Effector memory CD4-positive, alpha-beta T cell (primary cell): ENCODE measurements at places on chromosomes 3 and 15.

DNA sequence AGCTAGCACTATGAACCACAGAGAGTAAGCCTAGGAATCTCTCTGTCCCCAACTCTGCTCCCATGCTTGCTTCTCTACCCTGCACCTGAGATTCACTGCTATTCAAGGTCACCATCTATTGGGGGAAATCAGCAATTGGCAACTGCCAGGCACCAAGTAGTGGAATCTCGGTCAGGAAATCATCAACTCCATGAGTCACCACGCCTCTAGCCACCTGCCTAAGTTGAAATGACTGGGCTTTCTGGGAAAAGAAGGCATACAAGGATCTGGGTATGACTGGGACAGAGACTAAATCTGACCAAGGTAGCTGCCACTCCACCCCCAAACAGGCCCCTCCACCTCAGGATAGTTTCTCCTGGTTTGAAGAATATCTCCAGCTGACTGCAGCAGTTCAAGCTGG is 464.1 kb upstream of the CBLB start:
- no peaks in the 10 kb centered on the region for H3K36me3 ChIP-seq
- no peak for DNase-seq
- H3K27me3 ChIP-seq = no peaks in the 10 kb centered on the region
- H3K4me1 ChIP-seq = peaks cover 3% of the 10 kb centered on the region
- no peak overlapping the region for H3K27ac ChIP-seq
- no peak overlapping the region for H3K4me3 ChIP-seq

GRCh38 chr3:57275393-57275792 is 17.1 kb downstream of the ASB14 start:
- no peaks in the 10 kb centered on the region for H3K27me3 ChIP-seq
- H3K36me3 ChIP-seq = peaks cover 14% of the 10 kb centered on the region
- no peak for DNase-seq

DNA sequence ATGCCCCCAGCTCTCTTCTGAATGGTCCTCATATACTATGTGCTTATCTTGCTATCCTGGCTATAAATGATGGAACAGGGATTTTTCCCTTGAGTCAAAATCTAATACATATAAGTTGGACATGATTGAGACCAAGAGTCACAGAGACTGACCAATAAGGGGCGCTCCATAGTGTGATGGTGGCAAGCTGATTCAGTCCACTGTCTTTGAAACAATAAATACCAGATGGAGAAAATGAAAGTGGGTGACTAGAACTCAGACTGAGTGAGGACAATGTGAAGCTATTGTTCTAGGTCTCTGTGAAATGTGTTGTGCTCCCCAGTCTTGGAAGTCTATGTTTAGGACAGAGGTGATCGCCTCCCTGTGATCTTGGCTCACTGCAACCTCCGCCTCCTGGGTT is 10.6 kb upstream of the FSTL1 start:
- no peak overlapping the region for H3K27ac ChIP-seq
- no peak for DNase-seq
- no peaks in the 10 kb centered on the region for H3K4me1 ChIP-seq
- H3K36me3 ChIP-seq = no peaks in the 10 kb centered on the region
- no peaks in the 10 kb centered on the region for H3K27me3 ChIP-seq

DNA sequence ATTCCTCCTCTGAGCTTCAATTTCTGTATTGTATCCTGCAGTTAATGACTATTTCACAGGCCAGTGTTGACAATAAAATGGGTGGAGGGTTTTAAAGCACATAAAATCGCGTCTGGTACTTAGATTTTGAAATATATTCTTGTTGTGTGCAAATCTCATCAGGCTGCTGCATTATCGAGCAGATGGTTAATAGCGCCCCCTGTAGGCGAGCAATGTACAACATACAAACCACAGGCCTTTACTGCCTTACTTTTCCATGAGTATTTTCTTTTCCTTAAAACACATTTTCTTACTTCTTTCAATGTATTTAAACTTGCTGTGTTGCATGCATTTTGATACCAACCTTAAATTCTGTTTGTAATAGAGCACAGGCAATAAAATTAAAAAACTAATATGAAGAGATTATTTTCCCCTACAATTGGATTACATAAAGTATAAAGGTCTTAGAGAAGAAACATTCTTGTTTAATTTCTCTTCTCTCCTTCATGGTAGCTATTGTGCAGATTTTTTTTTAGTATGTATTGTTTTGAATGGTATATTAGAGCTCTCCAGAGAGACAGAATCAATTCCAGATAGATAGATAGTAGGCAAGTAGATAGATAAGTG is 608.4 kb downstream of the CADM2 start:
- H3K4me1 ChIP-seq = no peaks in the 10 kb centered on the region
- no peak overlapping the region for H3K27ac ChIP-seq
- no peaks in the 10 kb centered on the region for H3K27me3 ChIP-seq
- no peaks in the 10 kb centered on the region for H3K36me3 ChIP-seq
- no peak for DNase-seq
- H3K4me3 ChIP-seq = no peak overlapping the region

DNA sequence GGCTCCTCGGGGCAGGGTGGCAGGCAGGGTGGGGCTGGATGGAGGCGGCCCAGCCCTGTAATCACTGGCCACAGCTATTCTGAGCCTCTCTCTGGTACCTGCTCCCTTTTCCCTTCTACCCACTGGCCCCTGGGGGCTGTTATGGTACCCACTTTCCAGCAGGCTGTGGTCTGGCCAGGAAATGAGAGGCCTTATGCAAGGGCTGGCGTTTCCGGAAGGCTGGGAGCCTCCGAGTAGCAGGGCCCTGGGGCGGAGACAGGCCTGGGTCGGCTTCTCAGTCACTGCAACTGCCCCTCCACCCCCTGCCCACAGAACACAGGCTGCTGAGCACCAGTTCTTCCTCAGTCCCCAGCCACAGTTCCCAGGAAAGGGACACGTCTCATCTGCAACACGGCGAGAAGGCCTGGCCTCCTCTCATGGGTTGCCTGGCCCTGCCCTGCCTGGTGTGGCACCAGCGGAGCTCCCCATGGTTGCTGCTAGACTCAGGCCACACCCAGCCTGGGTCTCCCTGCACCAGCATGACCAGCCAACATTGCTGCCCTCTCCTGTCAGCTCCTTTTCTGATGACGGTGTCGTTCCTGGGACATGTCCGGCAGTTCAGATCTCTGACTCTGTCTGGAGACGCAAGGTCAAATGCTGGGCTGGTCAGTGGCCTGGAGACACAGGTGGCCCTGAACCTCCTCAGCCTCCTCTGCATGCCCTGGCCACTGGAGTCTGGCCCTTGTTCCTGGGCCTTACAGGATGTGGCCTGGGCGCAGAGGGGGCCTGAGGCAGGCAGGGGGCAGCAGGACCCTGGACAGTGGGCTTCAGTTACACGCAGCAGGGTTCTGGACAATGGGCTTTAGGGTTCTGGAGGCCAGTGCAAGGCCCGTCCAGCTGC is 6.5 kb downstream of the CHST13 start:
- H3K27me3 ChIP-seq = no peaks in the 10 kb centered on the region
- H3K4me3 ChIP-seq = no peak overlapping the region
- no peak overlapping the region for H3K27ac ChIP-seq
- no peaks in the 10 kb centered on the region for H3K36me3 ChIP-seq
- H3K4me1 ChIP-seq = no peaks in the 10 kb centered on the region

DNA sequence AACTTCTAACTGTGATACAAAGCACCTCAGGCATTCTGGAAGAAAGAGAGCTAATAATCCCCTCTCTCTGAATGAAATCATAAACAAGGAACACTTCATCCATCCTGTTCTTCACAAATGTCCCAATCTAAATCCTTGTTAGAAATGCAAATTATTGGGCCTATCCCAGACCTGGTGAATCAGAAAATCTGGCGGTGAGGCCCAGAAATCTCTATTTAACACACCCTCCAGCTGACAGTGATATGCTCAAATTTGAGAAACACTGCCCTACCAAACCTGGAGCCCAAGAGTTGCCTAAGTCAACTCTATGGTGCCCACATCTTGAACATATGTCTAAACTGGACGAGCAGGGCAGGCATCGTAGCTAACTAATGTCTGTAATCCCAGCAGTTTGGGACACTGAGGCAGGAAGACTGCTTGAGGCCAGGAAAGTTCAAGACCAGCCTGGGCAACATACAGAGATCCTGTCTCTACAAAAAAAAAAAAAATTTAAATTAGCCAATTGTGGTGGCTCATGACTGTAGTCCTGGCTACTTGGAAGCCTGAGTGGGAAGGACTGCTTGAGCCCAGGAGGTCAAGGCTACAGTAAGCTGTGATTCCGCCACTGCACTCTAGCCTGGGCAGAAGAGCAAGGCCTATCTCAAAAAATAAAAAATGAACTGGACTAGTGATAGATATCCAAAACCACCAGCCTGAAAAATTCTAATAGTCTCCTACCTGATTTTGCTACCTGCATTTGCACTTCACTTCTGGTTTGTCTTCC is 23.1 kb downstream of the SCAP start:
- H3K36me3 ChIP-seq = no peaks in the 10 kb centered on the region
- no peaks in the 10 kb centered on the region for H3K27me3 ChIP-seq
- H3K4me3 ChIP-seq = no peak overlapping the region
- DNase-seq = no peak
- H3K4me1 ChIP-seq = no peaks in the 10 kb centered on the region

GRCh38 chr15:79812541-79812940 is 84.3 kb downstream of the MTHFS start:
- no peaks in the 10 kb centered on the region for H3K4me1 ChIP-seq
- H3K27me3 ChIP-seq = peaks cover 4% of the 10 kb centered on the region
- H3K27ac ChIP-seq = no peak overlapping the region
- H3K36me3 ChIP-seq = no peaks in the 10 kb centered on the region
- no peak overlapping the region for H3K4me3 ChIP-seq

DNA sequence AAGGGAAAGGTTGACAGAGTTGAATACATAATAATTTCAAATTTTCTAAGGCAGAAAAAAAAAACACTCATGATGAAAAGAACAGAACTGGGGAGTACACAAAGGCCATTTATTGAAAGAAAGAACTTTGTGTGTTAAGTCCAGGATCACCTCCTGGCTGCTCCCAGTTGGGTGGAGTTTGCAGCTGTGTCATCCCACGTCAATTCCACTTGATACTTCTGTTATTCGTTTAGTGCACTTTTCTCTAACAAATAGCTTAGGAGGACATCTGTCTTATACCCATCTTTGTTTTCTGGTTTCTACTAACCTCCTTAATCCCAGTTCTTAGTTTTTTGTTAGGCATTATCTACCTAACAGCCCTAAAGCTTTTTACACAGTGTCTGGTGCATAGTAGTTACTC is 44.7 kb downstream of the SGO1 start:
- H3K27ac ChIP-seq = no peak overlapping the region
- peaks cover 43% of the 10 kb centered on the region for H3K36me3 ChIP-seq
- H3K4me3 ChIP-seq = no peak overlapping the region
- no peak for DNase-seq

GRCh38 chr15:38252481-38253350 is at the start of gene SPRED1:
SPRED1 (plus strand) TSS chr15:38252836; CDS start chr15:38253186, 350 bp downstream.
- no peak for DNase-seq
- H3K36me3 ChIP-seq = no peaks in the 10 kb centered on the region
- H3K4me3 ChIP-seq = peak within 1 kb of the TSS; percentile 75
- H3K4me1 ChIP-seq = peaks cover 5% of the 10 kb centered on the region

DNA sequence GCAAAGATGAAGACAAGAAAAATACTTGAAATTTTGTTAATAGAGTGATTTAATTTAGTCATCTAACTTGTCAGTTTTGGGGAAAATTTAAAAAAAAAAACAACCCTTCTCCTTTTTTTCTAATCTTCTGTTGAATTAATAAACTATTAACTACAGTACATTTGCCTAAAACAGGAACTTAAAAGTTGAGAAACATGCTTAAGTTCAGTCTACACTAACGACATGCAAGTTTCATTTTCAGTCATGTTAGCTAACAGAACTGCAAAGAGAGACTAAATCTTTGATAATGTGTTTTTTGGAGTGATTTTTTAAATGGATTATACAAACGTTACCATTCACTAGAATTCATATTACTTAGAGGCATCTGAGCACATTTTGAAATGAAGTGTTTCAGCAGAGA is 71.9 kb upstream of the MBNL1 start:
- H3K36me3 ChIP-seq = no peaks in the 10 kb centered on the region
- H3K4me1 ChIP-seq = peaks cover 43% of the 10 kb centered on the region
- no peaks in the 10 kb centered on the region for H3K27me3 ChIP-seq
- no peak for DNase-seq

DNA sequence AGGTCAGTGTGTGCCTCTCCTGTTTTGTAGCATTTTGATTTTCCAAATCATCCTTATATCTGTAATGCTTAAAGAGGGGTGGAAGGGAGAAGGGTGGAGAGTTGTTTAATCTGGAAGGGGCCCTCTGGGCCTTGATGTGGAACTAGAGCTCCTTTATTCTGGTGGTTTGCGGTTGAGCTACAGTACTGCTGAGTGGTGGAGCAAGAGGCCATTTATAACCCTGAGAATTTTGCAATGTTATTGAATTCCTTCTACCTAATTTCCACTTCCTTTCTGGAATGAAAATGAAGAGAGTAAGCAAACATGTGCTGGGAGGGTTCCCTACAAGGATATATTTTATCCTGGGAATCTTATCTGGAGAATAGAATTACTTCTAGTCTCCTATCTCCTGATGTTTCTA is 35.3 kb upstream of the TUBGCP5 start:
- H3K27me3 ChIP-seq = no peaks in the 10 kb centered on the region
- no peak overlapping the region for H3K4me3 ChIP-seq
- no peaks in the 10 kb centered on the region for H3K4me1 ChIP-seq
- H3K36me3 ChIP-seq = no peaks in the 10 kb centered on the region

- H3K4me1 ChIP-seq = no peaks in the 10 kb centered on the region
- H3K27me3 ChIP-seq = no peaks in the 10 kb centered on the region
- H3K4me3 ChIP-seq = no peak overlapping the region
- no peak for DNase-seq
- no peaks in the 10 kb centered on the region for H3K36me3 ChIP-seq
- H3K27ac ChIP-seq = no peak overlapping the region
These were observed 64.7 kb upstream of the IL12A start for GRCh38 chr3:159923956-159924355.

DNA sequence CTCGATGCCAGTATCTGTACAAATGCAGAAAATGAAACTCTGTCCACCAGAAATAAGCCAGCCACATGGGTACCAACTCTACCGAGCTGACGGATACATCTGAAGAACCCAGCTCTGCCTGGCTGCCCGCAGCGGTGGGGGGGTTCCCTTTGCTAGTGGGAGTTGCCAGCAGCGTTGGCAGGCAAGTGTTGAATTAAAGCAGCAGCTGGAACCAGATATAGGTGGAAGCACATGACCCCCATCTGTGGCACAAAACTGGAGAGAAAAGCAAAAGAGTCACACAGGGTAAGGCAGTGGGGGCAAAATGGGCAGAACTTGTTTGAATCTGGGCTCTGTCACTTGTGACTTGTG is 17.9 kb downstream of the CRYGS start:
- no peak overlapping the region for H3K4me3 ChIP-seq
- no peaks in the 10 kb centered on the region for H3K27me3 ChIP-seq
- no peaks in the 10 kb centered on the region for H3K36me3 ChIP-seq
- no peak for DNase-seq

- no peak overlapping the region for H3K4me3 ChIP-seq
- no peak for DNase-seq
- no peak overlapping the region for H3K27ac ChIP-seq
- peaks cover 16% of the 10 kb centered on the region for H3K4me1 ChIP-seq
- no peaks in the 10 kb centered on the region for H3K27me3 ChIP-seq
These were observed 70.4 kb downstream of the ATP2B2 start for GRCh38 chr3:10434938-10435336.

- DNase-seq = no peak
- H3K27me3 ChIP-seq = peaks cover 3% of the 10 kb centered on the region
- no peaks in the 10 kb centered on the region for H3K4me1 ChIP-seq
- no peak overlapping the region for H3K4me3 ChIP-seq
These were observed 7.3 kb upstream of the MINDY4B start for GRCh38 chr3:150912501-150912900.
